ENCODE measurements at places on chromosomes 6 and 20.

DNA sequence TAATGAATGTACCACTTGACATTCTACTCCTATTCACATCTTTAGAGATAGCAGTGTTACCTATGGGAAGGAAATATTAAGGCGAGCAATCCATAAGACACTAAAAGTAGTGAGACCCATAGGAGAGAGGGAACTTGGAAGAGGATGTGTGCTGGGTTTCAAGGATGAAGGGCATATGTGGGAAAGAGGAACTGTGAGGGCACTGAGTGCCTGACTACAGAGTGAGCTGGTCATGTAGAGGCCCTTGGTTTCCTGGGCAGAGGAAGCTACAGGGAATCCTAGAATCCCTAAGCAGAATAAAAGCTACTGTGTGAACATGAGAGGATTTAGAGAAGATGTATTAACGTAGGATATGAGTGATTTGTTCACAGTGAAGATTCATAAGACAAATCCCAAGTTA is 262.8 kb downstream of the FARS2 start:
- DNase-seq, result no peak

DNA sequence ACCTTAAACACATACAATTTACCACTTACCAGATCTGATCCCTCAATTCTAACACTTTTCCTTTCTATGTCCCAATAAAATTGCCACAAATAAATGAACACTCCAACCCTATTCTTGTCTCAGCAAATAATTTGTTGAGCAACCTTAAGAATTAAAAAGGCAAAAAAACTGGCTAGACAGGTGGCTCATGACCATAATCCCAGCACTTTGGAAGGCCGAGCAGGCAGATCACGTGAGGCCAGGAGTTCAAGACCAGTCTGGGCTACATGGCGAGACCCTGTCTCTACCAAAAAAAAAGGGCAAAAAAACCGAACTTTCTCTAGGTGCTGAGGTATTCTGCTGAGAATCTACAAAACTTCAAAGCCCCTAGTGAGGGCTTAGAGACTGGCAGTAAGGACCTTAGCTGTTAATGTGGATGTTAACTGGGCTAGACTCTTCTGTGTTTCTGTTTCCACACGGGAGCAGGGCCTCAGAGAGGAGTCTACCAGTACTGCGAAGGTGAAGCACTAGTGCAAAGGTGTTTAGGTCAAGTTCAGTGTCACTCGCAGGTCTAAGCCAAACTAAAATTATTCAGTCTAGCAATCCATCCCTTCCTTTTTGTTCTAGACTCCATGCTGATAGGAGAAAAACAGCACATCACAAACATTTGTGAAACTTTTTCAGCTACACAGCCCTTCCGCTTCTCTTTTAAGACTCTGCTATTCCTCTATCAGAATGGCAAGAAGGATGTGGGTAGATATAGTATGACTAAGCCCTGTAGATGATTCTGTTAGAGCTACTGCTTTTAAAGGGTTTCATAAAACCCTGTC is 2.6 kb downstream of the FASTKD5 start:
- DNase-seq, result no peak

GRCh38 chr20:53208110-53208832 is 236.1 kb downstream of the TSHZ2 start:
- DNase-seq, result no peak

GRCh38 chr6:139784222-139784769 is 409.8 kb upstream of the CITED2 start:
- DNase-seq, result no peak

DNA sequence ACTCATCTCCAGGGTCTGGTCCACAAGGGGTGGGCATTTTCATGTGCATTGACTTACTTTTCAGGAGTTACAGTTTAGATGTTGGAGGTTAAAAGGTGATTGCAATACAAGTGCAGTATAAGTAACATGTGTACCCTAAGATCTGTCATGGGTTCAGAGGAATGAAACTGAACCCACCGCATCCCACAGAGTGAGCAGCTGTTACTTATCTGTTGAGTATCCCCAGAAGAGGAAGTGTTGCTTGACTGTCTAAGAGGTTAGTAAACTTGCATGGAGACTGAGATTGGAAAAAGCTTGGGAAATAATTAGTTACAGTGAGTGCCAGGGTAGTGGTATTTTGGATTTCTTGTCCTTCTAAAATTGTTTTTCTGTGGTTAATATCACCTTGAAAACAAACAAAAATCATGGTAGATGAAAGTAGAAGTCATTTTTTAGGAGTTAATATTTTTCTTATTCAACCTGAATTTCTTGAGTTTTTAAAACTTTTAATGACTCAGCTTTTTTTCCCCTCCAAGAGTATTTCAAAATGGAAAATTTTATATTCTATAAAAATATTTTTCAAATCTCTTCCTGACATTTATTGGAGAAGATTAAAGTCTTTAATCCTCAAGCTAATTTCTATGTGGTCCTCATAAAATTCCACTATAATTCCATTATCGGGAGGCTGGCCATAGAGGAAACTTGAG is 306.1 kb downstream of the ZNF217 start:
- no peak for DNase-seq

- DNase-seq, result no peak
Observed at GRCh38 chr20:39170896-39171463, 208.8 kb downstream of the DHX35 start.

DNA sequence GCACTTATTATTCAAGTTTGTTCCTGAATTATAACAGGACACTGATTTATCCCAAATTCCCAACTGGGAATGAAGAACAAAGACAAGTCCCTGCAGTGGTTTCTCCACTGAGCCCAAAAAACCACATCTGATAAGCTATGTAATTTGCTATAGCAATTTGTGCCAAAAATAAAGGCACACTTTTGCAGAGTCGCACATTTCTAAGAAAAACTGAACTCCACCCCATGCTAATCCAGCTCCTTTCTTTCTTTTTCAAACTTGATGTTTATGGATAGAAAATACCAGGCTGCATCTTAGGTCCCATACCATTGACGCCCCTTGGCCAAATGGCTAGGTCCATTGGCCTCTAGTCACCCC is 170.2 kb upstream of the CITED2 start:
- DNase-seq, result no peak

- DNase-seq, result no peak
Observed at GRCh38 chr6:90765895-90766294, 179.0 kb upstream of the MAP3K7 start.

- no peak for DNase-seq
Observed at GRCh38 chr6:79413562-79414002, 123.6 kb downstream of the LCA5 start.

DNA sequence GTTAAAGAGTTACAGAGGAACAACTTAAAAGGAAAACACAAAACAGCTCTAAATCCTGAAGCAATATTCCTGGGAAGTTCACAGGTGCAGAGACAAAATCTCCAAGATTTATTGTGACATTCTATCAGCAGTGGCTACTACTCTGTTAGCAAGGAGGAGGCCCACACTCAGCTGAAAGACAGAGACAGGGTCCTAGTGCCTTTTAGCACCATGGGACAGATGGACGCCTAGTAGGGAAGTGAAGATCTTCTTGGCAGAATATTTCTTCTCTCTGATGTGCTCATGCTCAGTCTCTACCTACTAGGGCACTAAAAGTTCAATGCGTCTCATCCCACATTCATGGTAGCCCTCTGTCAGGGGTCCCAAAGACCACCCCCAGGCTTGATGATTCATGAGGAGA is 133.4 kb downstream of the LAMP5 start:
- DNase-seq, result no peak

DNA sequence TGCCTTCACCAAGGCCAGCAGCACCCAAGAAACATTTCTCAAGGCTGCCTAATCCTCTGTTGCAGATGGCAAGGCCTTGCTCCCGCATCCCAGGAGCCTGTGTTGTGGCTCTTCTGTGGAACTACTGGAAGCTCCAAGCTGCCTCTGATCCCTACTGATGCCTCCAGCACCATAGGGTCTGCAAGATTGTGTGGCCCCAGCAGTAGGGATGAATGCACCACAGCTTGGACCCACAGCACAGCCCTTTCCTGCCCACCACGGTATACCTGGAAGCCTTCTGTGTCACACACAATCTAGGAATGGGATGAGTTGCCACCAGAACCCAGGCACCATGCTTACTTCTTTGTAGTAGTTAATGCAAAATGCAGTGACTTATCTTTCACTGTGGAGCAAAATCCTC is 291.1 kb upstream of the FOXQ1 start:
- no peak for DNase-seq

DNA sequence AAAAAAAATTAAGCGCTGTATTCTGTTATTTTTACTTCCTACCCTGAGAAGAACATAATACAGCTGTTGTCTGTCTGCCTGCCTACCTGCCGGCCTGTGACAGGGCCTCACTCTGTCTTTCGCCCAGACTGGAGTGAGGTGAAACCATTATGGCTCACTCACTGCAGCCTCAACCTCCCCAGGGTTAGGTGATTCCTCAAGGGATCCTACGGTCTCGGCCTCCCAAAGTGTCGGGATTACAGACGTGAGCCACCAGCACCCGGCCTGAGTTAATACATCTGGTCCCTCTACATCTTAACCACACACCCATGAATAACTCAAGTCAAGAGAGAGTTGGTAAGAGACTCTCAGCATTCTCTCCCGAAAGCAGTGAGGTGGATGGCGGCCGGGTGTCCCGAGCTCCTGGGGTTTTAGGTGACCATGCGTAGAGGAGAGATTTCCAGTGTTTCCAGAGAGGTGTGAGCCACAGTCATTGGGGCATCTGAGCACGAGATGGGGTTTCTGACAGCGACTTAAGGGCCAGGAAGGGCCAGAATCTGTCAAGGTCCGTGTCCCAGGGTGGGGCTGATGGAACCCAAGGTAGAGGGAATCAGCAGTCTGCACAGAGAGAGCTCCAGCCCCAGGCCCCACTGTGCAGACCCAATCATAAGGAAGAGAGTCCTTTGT is 1954.4 kb upstream of the DEFB115 start:
- no peak for DNase-seq

DNA sequence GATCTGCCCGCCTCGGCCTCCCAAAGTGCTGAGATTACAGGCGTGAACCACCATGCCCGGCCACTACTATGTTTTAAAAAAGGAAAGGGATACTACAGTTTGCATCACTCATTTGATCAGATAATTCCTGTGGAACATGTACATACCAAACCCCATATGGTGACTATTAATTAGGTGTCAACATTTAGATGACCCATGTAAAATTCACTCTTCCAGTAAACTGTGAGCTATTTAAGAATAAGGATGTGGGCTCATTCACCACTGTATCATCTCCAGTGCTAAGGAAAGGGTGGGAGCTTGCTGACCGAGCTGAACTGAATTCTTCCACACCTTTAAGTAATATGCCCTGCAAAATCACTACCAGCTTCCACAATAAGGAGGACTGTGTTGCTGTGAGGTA is 127.5 kb downstream of the BTBD9 start:
- DNase-seq, result no peak

DNA sequence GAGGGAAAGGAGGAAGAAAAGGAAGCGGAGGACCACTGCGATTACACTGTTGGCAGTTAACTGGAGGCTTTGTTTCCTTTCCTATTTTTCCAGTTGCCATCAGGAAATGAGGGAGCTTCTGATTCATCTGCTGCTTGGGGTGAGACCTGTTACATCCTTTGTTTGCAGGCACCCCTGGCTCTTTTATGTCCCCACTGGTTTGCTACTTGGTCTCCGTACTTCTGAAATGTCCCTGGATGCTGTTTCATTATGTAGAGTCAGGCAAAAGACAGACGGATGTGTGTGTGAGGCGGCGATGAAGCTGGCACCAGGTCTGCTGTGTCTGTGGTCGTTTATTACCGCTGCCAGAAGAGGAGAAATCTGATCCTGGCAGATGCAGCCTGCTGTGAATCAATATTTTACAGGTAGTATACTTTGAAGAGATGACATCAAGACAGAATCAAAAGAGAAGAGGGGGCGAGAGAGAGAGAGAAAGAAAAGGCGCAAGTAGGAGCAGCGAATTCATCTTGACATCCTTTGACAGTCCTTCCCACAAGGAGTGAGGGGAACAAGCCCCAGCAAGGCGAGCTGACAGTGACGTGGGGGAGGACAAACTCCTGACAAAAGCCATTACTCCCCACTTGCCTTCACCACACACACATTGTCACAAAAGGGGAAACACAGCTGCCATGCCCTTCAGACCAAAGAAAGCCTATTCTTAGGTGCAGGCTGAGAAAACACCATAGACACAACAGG is 145.9 kb upstream of the FBXL4 start:
- no peak for DNase-seq

- no peak for DNase-seq
Observed at GRCh38 chr6:1439349-1439748, 50.0 kb downstream of the FOXF2 start.

All from mesothelial cell of epicardium (in vitro differentiated cells).